Muscle of back (tissue), 13 donors: ENCODE measurements at places on chromosomes 12 and 14. TPM values are rescaled to one million over a fixed set of nuclear protein-coding genes. Genes with fewer than 3 reads are reported as not detected.

Gene GZMB
- polyA plus RNA-seq = 0.69 TPM

Gene KCNC2
- 0.30 TPM for polyA plus RNA-seq

Gene RAD51B
- 10.7 TPM for polyA plus RNA-seq

Gene FSCB
- not detected for polyA plus RNA-seq

Gene ERP27
- polyA plus RNA-seq = 0.69 TPM

Gene ORAI1
- polyA plus RNA-seq = 33.1 TPM

- no peak for DNase-seq
Observed at GRCh38 chr12:740921-741320, 11.5 kb upstream of the WNK1 start.

DNA sequence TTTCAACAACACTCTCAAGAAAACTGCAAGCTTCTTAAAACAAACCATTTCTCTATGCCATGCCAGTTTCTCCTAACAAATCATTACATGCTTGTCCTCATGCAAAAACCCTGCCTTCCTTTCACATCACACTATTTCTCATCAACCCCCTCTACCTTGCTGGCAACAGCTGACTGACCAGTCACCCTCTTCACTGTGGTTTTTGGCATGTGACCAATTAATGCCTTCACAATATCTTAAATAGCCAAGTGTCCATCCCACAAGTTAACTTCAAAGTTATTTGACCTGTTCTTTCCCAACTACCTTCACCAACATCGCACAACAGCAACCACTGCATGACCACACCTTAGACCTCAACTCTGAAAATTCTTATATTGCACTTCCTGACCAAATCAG lies 159.6 kb downstream of the CEP128 start:
- DNase-seq = peak; percentile 2

GRCh38 chr14:99271951-99272631 lies at the start of gene BCL11B:
Gene BCL11B (minus strand): TSS chr14:99272197. CDS start chr14:99271218, 979 bp downstream.
- DNase-seq = peak; percentile 91

Gene SLC38A1
- 42.3 TPM for polyA plus RNA-seq

Gene NGB
- not detected for polyA plus RNA-seq

Gene ARHGEF40
- polyA plus RNA-seq = 60.5 TPM

GRCh38 chr14:89807892-89808291 lies 146.6 kb downstream of the EFCAB11 start:
- no peak for DNase-seq

DNA sequence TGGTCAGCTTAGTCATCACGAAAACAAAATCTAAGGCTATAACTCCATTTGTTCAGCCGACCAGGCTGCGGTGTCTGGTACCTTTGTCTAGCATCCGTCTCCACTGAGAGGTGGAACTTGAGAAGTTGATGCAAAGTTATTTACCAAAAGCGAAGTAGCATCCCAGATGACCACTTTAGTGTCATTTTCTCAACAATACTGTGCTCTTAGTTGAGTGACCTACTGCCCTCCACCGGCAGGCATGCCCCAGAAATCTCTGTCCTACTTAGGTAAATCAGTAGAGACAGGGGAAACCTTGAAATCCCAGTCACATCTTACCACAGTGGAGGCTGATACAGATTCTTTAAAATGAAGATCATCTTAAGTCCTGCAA lies 1.3 kb upstream of the ST8SIA1 start:
- DNase-seq = no peak

Gene TSPAN8
- polyA plus RNA-seq = 3.7 TPM

DNA sequence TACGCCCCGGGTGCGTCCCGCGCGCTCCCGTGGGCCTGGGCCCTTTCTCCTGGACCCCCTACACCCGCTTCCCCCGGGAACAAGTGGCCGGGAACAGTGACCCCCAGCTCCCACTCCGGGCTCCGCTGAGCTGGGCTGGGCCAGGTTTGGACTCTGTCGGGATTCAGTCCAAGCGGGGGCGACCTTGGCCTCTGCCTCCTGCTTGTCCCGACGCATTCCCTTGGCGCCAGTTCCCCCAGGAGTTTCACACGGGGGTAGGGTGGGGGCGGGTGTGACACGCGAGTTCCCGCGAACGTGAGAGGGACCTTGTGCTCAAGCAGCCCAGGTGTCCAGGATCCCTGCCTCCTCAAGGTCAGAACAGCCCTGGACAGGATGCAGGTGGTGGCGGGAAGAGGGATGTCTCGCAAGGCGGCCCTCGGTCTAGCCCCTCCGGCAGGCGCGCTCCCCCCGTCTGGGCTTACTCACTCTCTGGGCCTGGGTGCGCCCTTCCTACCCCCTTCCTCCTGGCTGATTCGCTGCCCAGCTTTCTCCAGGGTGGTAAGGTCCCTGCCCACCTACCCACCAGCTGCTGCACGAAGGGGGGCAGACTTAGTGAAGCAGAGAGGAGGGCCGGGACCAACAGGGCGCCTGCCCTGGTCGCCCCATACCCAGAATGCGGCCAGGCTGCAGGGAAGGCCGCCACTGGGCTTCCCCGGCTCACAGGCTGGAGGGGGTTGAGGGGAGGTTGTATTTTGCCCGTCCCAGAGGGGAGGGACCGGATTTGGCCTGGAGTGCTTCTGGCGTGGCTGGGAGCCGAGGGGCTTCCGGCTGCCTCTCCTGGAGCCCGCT lies 862 bp downstream of the CRIP2 start:
- DNase-seq = no peak

Gene GARIN6
- not detected for polyA plus RNA-seq

DNA sequence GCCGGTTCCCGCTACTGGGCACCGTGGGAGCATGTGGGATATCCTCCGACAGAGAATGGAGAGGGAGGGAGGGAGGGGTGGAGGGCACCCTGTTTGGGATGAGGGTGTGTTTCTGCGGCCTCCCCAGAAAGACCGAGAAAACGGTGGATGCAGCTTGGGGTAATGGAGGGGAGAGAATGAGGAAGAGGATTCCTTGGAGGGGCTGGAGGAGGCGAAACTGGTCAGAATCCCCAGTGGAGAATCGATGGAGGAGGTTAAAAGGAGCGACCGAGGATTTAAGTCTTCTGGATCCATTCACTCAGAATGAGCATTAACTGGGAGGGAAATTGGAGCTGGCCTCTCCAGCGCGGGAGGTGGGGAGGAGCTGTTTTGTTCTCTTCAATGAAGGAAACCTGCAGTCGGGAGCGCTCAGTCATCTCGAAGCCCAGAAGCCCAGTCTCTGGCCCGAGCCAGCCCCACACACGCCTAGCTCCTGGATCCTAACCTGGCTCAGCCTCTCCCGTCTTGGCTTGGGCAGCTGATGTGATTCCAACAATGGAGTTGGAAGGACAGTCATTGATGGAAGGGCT lies 581 bp downstream of the ARG2 start:
- peak; percentile 43 for DNase-seq

- DNase-seq = no peak
Observed at GRCh38 chr14:72549026-72549425, 344.9 kb downstream of the DPF3 start.

GRCh38 chr12:120536064-120536791 lies 2.1 kb downstream of the RNF10 start:
- no peak for DNase-seq

Gene GNB3
- polyA plus RNA-seq = 40.0 TPM

Gene HHIPL1
- 2.5 TPM for polyA plus RNA-seq

Gene TAS2R50
- polyA plus RNA-seq = not detected

GRCh38 chr12:21831791-21832344 lies 57.4 kb upstream of the KCNJ8 start:
- DNase-seq = peak; percentile 87

- DNase-seq = peak; percentile 51
Observed at GRCh38 chr12:120235369-120236323, 29.9 kb downstream of the PXN start.

GRCh38 chr12:127722611-127723010 lies 544.4 kb upstream of the TMEM132C start:
- no peak for DNase-seq

Gene NRL
- 1.6 TPM for polyA plus RNA-seq

DNA sequence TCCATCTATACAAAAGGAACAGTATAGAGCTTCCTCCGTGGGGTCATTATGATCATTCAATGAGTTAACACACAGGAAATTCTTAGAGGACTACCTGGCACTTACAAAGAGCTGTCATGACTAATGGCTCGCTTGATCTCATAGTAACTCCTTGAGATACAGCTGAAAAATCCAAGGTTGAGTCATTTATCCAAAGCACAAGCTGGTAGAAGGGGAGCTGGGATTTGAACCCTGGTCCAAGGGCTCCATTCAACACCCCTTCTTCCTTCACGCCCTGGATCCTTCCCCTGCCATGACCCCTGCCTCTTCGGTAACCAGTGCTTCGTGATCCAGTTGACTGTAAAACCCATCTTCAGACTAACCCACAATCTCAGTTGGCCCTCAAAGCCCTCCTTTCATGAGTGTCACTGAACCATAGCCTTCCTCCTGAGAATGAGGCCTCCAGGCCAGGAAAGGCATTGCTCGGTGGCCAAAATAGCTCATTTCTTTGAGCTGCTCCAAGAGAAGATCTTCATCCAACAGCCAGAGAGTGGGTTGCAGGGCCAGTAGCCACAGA lies 7.8 kb downstream of the ZFP36L1 start:
- no peak for DNase-seq

Gene SRRM4
- polyA plus RNA-seq = 0.27 TPM
